ENCODE measurements at places on chromosomes 3 and 15. TPM values are rescaled to one million over a fixed set of nuclear protein-coding genes. Genes with fewer than 3 reads are reported as not detected.
A peak's percentile ranks its signal among the peaks of the same experiment; 100 is the strongest.

GRCh38 chr3:48155122-48155521 is 33.1 kb downstream of the CDC25A start:
- H3K27ac ChIP-seq = no peak overlapping the region
- H3K27me3 ChIP-seq = no peaks in the 10 kb centered on the region
- H3K36me3 ChIP-seq = no peaks in the 10 kb centered on the region
- DNase-seq = no peak
- H3K4me3 ChIP-seq = no peak overlapping the region
- H3K4me1 ChIP-seq = peaks cover 5% of the 10 kb centered on the region

- H3K36me3 ChIP-seq = no peaks in the 10 kb centered on the region
- no peaks in the 10 kb centered on the region for H3K4me1 ChIP-seq
- no peak for DNase-seq
- H3K27ac ChIP-seq = no peak overlapping the region
- no peak overlapping the region for H3K4me3 ChIP-seq
Observed at GRCh38 chr15:33701304-33701696, 267.0 kb upstream of the CHRM5 start.

GRCh38 chr3:196670339-196670738 is 30.8 kb downstream of the NRROS start:
- H3K36me3 ChIP-seq = no peaks in the 10 kb centered on the region
- H3K4me3 ChIP-seq = no peak overlapping the region
- H3K27me3 ChIP-seq = no peaks in the 10 kb centered on the region
- no peak overlapping the region for H3K27ac ChIP-seq
- no peaks in the 10 kb centered on the region for H3K4me1 ChIP-seq

- no peaks in the 10 kb centered on the region for H3K27me3 ChIP-seq
- no peaks in the 10 kb centered on the region for H3K4me1 ChIP-seq
Observed at GRCh38 chr15:80743189-80743833, 35.9 kb upstream of the CEMIP start.

DNA sequence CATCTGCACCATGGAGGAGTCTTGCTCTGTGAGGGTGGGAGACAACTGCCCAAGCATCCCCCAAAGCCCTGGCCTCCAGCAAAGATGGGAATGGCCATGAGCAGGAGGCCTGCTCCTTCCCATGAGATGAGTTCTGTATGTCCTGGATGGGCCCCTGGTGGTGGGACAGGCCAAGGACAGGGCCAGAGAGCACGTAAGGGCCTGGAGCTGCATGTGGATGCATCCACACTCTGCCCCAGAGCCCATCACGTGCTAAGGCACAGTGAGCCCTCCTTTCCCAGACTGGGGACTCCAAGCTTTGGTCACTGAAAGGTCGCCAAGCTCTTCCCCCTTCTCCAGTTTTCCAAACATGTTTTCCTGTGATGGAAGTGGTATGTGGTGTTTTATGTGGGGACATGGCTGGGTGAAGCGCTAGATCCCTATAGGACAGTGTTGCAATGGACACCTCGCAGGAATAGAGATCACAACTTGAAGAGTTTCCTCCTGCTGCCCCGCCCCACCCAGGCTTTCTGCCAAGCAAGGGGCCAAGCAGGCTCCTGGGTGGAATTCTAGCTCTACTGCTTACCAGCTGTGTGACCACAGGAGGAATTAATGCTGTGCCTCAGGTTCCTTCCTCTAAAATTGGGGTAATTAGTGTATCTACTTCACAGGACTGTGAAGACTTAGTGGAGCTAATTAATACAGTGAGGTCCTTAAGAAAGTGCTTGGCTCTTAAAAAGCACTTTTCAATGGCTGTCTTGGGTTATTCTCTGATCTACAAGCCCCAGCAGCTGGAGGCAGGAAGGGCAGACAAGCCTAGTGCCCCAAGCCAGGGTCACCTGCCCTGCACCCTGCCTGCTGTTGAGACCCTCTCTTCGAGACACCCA is 106.4 kb upstream of the RPL32 start:
- DNase-seq = peak; percentile 74
- H3K27ac ChIP-seq = no peak overlapping the region
- no peaks in the 10 kb centered on the region for H3K36me3 ChIP-seq
- no peak overlapping the region for H3K4me3 ChIP-seq
- H3K27me3 ChIP-seq = no peaks in the 10 kb centered on the region

The ZKSCAN7 gene
- 3.0 TPM for total RNA-seq
